ENCODE measurements at places on chromosomes 7 and 10.

DNA sequence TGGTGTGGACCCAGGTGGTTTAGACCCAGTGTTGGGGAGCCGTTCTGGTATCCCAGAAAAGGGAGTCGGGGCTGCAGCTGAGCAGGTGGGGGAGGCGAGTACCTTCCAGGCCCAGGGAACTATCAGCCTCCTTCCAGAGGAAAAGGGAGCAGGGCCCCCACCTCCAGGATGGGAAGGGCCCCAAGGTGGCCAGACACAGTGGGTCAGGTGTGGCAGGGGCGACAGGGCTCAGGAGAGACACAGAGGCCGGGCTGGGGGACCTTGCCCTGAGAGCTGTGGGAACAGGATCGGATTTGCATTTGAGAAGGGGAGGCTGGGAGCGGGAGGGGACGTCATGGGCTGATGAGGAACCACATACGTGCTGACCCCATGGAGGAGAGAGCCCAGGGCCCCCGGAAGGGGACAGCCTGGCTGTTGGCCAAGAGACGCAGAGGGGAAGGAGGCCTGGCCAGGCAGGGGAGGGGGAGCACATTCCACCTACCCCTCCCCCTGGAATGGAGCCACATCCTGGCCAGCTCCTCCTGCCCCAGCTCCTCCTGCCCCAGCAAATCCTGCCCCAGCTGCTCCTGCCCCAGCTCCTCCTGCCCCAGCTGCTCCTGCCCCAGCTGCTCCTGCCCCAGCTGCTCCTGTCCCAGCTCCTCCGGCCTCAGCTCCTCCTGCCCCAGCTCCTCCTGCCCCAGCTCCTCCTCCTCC is 9.7 kb upstream of the TTYH3 start:
- no peak for DNase-seq

DNA sequence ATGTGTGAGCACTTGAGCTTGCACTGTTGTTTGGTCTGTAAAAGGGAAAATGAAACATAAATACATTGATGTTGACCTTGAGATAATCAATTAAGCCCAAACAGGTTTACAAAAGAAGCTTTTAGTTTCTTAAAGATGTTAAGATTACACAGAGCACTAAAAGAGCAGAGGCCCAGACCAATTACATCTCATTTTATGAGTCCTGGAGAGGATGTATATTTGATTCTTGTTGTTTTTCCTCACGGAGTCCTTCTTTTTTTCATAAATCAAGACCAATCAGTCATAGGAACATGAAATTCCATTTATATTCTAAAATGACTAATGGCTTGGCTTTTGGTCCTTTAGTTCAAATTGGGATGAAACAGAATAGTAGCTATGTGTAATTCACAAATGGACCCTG is 249.7 kb upstream of the NPY start:
- DNase-seq = no peak

GRCh38 chr7:47669178-47669891 is 87.4 kb upstream of the TNS3 start:
- no peak for DNase-seq

DNA sequence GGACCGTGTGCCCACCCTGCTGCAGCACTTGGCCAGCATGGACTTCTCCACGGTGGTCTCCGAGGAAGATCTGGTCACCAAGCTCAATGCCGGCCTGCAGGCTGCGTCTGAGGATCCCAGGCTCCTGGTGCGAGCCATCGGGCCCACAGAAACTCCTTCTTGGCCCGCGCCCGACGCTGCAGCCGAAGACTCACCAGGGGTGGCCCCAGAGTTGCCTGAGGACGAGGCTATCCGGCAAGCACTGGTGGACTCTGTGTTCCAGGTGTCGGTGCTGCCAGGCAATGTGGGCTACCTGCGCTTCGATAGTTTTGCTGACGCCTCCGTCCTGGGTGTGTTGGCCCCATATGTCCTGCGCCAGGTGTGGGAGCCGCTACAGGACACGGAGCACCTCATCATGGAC is 1.4 kb downstream of the RBP3 start:
- DNase-seq = no peak

- DNase-seq = no peak
These were observed 63.6 kb downstream of the TES start for GRCh38 chr7:116273918-116274301.

DNA sequence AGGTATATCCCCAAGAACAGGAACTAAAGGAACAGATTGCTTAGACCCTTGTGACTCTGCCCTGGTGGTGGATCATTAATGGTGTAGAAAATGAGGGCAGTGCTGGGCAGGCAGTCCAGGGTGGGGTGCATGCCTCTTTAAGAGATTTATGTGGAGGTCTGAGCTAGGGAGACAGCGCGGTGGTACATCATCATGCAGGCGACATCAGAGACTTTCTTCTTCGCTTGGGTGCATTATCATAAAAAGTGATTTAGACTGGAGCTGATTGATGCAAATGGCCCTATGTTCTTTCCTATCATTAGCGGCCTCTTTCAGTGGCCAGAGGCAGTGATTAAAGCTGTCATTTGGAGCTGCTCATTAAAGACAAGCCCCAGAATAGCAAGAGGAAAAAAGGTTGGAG is 519.1 kb upstream of the GALNT17 start:
- no peak for DNase-seq

- no peak for DNase-seq
These were observed 277.4 kb upstream of the KLF14 start for GRCh38 chr7:131011432-131011742.

- DNase-seq = no peak
These were observed 57.8 kb downstream of the SYPL1 start for GRCh38 chr7:106054156-106054910.

DNA sequence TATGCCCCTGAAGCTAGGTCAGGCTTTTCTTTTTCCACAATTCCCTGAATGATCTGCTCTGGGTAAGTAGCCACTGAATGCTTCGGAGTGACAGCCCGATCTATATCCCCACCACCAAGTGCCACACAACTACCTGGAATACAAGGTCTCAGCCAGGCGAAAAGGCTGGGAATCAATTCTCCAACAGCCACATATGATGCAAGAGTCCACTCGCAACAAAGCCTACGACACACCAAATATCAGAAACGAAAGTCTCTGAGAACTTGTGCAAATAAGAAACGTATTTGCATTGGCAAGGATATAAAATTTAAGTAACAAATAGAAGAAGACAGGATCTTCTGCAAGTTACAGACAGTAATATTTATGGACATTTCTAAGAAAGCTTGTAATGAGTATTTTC is 5.7 kb downstream of the HIPK2 start:
- DNase-seq = no peak

GRCh38 chr10:103199488-103199887 is 6.4 kb upstream of the NT5C2 start:
- no peak for DNase-seq

DNA sequence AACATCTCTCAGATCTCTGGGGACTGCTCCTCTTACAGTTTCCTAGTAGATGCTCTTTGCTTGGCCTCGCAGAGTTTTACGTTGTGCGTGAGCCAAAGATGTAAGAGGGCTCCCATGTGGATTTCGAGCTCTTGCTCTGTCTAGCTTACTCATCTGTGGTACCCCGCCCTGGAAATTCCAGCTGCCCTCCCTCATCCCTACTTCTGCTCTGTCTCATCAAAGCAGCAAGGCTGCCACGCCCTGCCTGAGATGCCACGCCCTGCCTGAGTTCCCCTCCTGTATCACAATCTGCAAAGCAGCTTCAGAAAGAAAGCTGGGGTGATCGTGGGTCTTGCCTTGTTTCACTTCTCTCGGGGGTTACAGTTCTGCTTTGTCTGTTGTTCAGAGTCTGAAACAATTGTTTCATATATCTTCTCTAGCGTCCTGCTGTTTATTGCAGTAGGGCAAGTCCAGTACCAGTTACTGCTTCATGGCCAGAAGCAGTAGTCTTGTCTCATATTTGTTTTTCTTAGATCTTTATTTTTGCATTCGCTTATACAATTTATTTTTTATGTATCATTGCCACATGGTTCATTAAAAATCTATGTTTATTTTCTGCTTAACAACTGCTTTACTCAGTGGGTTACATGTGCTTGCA is 36.1 kb upstream of the CCNY start:
- DNase-seq = no peak

GRCh38 chr7:571096-571717 is 51.6 kb upstream of the PDGFA start:
- no peak for DNase-seq

- DNase-seq = no peak
These were observed 207.4 kb downstream of the DNAJB6 start for GRCh38 chr7:157544226-157544625.

DNA sequence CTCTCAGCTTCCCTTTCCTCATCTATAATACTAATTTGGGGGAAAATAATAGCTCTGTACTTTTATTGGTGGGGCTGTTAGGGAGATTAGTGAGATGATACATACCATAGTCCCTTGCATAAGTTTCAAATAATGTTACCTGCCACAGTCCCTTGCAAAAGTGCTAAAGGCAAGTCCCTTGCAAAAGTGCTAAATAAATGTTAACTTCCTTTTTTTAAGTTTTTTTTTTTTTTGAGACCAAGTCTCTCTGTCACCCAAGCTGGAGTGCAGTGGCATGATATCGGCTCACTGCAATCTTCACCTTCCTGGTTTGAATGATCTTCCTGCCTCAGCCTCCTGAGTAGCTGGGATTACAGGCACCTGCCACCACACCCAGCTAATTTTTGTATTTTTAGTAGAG is 43.4 kb upstream of the SRGN start:
- no peak for DNase-seq

DNA sequence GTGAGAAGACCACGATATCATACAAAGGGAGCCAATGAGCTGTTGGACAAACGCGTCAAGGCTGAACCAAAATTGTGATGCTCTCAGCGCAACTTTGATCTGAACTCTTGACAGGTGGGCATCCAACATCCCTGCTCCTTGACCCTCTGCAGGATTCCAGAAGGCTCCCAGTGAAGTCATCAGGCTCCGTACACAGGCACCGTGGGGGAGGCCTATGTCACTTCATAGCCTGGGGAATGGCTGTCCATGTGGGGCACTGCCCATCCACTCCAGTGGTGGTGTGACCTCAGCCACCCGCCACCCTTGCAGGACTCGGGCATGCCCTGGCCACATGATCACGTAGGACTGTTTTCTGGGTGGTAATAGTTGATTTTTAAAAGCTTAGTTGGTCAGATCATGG is 233.8 kb upstream of the GRB10 start:
- no peak for DNase-seq

GRCh38 chr10:25068152-25069058 is 52.0 kb downstream of the THNSL1 start:
- DNase-seq = no peak

DNA sequence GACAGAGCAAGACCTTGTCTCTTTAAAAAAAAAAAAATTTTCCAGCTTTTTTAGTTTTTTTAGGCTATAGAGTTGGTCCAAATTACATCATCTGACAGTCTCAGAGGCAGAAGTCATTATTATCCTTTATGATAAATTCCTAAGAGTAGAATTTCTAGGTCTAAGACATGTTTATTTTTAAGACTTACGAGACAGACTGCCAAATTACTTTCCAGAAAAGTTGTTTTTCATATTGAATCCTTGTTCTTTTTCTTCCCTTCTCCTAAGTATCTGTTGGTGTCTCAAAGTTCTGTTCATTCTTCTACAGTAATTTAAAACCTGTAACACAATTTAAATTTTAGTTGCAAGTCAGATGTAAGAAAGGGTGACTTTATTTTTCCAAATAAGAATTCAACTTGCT is 421.4 kb downstream of the GALNT17 start:
- no peak for DNase-seq

Measured in activated CD8-positive, alpha-beta memory T cell treated with anti-CD3 and anti-CD28 coated beads for 4 hours (primary cell).